ENCODE measurements at places on chromosomes 6 and 20. TPM values are rescaled to one million over a fixed set of nuclear protein-coding genes. Genes with fewer than 3 reads are reported as not detected.

- DNase-seq, result no peak
Observed at GRCh38 chr6:40551966-40552505, 35.1 kb downstream of the LRFN2 start.

GRCh38 chr6:113756290-113756665, 100.9 kb upstream of the MARCKS start:
- DNase-seq, result no peak

GRCh38 chr20:32823737-32824588, 4.2 kb downstream of the MAPRE1 start:
- DNase-seq, result no peak

- peak; percentile 35 for DNase-seq
Observed at GRCh38 chr6:68343901-68344300, 291.2 kb upstream of the ADGRB3 start.

DNA sequence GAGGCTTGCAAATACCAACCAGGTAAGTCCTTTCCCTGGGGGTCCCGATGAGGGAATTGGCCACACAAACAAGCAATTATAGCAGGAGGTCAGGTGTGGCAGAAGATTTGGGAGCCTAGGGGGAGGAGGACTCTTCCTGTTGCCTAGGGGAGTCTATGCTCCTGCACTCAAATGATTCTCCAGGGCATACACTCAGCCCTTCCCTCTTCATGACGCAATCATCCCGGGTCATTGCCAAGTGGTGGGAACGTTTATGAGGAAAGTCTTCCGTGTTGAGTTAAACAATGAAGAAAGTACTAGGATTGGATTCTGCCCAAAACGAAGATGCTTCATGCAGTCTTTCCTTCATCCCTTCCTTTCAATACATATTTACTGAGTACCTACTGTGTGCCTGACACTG, 186.5 kb upstream of the TSHZ2 start:
- DNase-seq, result no peak

DNA sequence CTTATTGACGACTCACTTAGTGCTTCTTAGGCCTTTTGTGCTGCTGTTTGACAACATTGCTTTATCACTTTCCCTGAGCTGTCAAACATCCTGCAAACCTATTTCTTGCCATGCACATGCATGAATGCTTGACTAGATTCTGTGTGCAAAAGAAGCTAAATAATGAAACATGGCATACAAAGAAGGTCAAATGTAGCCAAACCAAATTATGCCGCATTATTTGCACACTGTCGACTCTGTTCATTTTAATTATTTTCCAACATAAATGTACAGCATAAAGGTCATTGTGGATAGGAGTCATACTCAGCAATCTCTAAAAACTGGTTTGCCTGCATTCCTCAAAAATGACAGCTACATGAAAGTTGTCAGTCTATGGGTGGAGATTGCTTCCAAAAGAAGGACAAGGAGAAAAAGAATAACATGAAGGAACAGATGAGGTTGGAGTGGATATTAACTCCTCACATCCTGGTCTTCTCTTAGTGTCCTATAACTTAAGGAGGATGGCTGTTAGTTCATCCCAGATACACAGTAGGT, 123.1 kb upstream of the STXBP5 start:
- DNase-seq, result no peak

The HLA-F gene
- total RNA-seq, result 12.7 TPM
